ENCODE measurements at places on chromosomes 4 and X.
A peak's percentile ranks its signal among the peaks of the same experiment; 100 is the strongest.

DNA sequence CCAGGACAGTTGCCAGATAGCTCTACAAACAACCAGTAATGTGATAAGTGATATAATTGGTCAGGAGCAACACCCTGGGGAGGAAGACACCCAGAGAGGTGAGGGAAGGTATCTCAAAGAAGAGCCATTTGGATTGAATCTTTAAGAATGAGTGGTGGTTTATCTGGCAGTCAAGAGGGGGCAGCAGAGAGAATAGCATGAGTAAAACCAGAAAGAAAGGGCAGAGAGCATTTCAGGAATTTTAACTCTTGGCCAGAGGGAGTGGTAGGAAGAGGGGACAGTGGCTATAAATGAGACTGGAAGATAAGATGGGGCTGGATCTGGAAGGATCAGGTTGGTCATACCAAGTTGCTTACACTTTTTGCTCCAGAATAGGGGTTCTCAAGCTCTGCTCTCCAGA, 5.9 kb upstream of the SEPTIN6 start:
- DNase-seq: peak; percentile 53

- no peak for DNase-seq
Observed at GRCh38 chr4:177236886-177237285, 72.8 kb upstream of the NEIL3 start.

DNA sequence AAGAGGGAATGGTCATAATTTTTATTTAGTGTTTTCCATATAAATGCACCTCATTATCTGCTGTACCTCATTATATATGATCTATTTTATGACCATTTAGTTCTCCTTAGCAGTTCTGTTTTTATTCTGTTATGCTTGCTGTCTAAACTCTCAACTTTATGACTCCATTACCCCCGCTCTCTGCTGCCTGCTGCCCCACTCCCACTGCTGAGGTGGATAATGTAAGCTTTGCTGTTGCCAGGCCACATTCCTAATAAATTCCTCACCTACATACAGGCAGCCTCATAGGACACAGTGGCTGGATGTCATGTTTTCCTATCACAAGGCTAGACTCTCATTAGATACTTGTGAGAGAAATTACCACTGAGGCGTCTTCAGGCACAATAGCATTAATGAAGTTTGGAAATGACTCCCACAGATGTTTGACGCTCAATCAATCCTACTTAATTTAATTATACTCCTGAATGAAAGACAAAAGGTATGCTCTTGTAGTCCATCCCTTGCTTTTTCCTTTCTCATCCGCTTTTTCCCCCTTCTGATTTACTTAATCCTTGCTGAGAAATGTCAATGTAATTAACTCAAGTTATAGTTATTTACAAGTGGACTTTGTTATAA, 497.5 kb upstream of the IGFBP7 start:
- no peak for DNase-seq

DNA sequence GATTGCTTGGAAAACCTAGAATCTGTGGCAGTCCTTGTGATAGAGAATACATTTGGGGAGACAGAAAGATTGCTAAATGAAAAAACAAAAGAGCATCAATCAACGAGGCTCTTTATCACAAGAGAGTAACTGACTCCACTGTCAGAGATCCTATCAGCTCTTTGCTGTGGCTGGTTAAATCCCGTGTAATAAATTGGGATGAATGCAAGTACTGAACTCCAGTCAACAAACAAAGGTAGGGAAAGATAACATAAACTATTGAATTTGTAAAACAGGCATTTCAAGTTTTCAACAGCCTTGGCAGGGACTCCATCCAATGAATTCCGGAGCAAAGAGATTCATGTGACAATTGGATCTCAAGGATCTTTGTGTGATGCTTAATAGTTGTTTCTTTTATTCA, 21.3 kb downstream of the MMRN1 start:
- DNase-seq: no peak

- no peak for DNase-seq
Observed at GRCh38 chr4:134117392-134118183, 84.0 kb downstream of the PABPC4L start.

GRCh38 chr4:128721896-128722295, 87.6 kb upstream of the JADE1 start:
- DNase-seq: no peak

DNA sequence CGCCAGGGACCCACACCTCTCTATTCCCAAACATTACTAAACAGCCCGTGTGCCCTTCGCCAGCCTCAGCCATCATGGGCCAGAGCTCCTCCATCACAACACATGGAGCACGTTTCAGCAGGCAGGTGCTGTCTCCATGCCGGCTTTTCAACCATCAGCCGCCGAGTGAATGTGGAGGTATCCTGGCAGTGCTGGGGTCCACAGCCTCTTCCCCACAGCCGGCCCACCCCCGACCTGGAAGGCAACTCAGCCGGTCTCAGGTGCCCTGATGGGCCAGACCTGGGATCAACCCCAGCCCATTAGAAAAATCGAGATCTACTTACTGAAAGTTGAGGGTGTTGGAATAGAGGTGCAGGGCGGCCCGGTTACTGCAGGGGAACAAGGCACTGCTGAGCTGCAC, 3.1 kb downstream of the NAA10 start:
- DNase-seq: no peak

GRCh38 chr4:34198966-34199365, 2045.3 kb downstream of the ARAP2 start:
- DNase-seq: no peak

- DNase-seq: no peak
Observed at GRCh38 chr4:117010671-117011070, 74.7 kb downstream of the TRAM1L1 start.

GRCh38 chr4:87092389-87093141, 127.9 kb downstream of the KLHL8 start:
- DNase-seq: peak; percentile 94
